ENCODE measurements at places on chromosomes 2 and 18. TPM values are rescaled to one million over a fixed set of nuclear protein-coding genes. Genes with fewer than 3 reads are reported as not detected.

Gene KYNU
- polyA plus RNA-seq: 5.3 TPM

Gene SLC4A3
- polyA plus RNA-seq: 7.9 TPM

DNA sequence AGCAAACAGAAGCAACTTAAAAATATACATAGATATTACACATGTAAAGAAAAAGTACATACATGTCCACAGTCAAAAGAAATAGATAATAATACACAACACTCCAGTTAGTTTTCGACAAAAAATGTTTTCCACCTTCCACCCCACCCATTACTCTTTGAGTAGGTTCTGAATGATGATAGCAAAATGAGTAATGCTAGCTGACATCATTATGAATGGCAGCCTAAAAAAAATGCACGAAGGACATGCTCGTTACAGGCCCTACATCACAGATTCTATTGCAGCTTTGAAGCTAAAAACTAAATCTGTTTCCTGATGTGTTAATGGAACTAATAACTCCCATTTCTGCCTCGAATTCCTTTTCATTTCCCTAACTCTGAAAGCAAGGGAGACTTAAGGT lies 578.7 kb upstream of the NETO1 start:
- DNase-seq: no peak

DNA sequence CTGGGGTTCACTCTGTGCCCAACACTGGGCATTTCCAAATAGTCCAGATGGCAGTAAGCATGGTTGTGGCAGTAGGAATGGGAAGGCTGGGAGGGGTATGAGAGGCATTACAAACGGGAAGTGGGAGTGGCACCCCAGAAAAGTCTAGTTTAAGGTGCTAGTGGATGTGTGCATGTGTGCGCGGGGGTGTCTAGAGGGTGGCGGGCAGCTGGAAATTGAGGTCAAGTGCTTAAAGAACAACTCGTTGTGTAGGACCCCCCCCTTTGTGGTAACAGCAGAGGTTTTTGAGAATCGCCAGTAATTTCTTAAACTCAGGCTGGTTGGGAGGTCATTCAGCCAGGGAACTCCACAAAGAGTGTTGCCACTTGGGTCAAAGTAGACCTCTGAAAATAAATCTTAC lies 69.9 kb downstream of the RHBDD1 start:
- DNase-seq: no peak

DNA sequence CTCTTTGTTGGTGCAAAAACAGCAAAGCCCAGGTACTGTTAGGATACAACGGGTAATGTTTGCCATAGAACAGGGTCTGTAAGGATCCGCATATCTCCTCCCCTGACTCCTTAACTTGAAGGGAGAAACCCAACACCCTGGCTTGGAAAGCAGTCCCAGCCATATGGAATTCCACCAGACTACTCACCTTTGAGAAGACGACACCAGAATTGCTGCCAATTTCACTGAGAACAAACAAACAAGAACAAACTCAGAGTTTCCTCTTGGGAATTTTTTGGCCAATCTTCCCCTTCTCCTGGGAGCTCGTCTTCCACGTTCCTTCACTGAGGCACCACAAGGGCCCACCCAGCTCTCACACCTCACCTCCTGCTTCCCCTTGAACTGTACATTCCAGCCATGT lies 29.2 kb downstream of the CAPN14 start:
- no peak for DNase-seq

DNA sequence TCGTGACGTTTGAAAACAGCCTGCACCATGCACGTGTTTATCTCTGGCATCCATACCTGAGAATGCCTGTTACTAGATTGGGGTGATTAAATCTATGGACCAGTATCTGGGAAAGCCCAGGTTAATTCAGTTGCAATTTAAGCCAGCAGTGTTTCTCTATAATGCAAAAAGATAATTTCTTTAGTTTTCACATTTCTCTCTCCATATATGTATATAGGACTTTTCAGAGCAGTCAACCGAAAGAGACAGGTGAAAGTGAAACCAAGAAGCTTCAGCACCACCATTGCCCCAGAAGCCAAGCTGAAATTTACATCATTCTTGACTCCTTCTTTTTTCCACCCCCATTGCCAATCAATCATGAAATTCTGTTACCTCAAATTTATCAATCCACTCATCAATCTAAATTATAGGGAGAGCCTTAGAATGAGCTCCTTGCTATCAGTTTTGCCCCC lies 2.7 kb upstream of the LRP2 start:
- DNase-seq: no peak

GRCh38 chr2:70371753-70372152 lies 69.9 kb upstream of the FAM136A start:
- no peak for DNase-seq

DNA sequence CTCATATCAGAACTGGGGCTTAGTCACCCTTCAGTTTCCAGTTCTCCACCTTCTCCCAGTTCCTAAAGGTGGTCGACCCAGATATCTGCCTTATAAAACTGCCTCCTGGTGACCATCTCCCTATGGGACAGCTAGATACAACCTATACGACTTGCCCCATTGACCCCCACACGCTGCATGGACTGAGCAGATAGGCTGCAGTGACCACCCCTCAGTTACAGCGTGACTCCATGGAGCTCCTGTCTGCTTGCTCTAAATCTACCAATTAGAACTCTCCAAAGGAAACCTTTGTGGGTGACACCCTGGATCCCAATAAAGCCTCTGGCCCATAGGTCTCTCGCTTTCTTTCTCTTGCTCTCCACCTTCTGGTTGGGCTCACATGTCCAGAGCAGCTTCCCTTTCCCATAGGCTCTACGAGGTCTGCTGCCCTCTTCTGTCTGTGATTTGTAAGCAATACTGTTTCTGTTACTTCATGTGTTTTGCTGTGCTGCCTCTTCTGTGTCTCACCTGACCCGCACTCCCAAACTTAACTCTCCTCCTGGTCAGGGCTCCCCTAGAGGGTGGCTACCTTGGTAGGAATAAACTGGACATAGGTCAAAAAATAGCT lies 971.3 kb upstream of the FAM98A start:
- peak; percentile 40 for DNase-seq

Measured in left kidney (tissue), 8 donors.